Fibroblast of skin of abdomen (primary cell): ENCODE measurements at places on chromosomes 16 and 17.
A peak's percentile ranks its signal among the peaks of the same experiment; 100 is the strongest.

GRCh38 chr17:75183999-75184884, 1.5 kb upstream of the SUMO2 start:
- no peak for DNase-seq

GRCh38 chr17:38572669-38573365, 32.9 kb downstream of the SRCIN1 start:
- DNase-seq: no peak

DNA sequence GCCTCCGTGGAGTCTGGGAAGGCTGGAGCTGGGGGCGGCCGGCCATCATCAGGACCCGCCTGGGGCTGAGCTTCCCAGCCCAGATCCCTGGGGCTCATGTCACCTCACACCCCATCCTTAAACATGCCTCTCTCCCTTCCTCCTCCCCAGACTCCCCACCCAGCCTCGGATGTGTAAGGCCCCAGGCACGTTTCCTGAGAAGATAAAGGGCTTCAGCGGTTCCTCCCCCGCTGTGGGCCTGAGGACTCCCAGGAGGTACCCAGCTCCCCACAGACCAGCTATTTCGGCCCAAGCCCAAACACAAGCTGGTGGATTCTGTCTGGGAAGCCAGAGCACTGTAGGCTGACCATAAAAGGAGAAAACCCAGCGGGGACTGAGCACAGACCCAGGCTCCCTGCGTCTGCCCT, 49.2 kb downstream of the MYH11 start:
- DNase-seq: peak; percentile 23

DNA sequence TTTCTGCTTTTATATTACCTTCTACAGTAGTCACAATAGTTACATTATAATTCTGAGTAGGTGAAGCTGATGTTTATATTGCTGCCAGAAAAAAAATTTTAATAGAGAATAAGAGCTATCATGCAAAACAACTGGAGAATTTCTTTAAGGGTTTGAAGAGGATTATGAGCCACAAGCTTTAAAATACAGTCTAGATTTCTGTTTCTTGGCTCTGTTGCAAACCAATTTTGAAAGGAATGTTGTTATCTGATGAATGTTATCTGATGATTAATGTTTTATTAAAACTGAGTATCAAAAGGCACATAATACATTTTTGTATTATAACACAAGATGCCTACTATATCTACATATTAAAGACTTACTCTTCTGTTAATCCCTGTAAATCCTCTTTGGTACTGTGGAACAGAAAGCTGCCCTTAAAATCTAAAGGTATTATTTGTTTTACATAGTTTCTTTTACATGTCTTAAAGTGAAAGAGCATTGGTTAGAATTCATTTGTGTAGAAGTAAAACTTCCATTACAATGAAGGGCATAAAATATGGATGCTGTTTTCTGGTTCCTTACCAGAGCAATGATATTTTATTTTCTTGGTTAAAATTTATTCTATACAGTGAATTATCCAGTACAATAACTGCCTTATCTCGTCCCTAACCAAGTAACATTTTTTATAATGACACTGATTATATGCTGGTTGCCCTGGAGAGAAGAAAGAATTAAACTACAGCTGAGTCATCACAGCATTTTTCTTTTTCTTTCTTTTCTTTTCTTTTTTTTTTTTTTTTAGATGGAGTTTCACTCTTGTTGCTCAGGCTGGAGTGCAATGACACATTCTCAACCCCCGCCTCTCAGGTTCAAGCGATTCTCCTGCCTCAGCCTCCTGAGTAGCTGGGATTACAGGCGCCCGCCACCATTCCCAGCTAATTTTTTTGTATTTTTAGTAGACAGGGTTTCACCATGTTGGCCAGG, 205.7 kb downstream of the TANC2 start:
- peak; percentile 53 for DNase-seq

DNA sequence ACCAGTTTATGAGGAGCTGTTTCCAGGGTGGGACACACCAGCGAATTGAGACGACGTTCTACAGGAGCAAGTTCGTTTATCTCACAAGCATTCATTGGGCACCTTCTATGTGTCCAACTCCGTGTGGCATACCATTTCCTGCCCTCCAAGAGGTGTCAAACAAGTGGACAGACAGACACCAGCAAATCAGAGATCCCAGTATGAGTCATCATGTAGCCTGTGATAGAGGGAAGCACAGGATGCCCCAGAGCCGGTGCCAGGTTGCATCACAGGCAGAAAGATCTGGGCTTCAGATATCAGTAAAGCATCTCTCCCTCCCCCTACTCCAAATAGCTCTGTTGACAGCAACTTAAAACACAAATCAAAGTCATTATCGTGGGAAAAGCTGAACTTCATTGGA, 31.8 kb upstream of the MAF start:
- no peak for DNase-seq

DNA sequence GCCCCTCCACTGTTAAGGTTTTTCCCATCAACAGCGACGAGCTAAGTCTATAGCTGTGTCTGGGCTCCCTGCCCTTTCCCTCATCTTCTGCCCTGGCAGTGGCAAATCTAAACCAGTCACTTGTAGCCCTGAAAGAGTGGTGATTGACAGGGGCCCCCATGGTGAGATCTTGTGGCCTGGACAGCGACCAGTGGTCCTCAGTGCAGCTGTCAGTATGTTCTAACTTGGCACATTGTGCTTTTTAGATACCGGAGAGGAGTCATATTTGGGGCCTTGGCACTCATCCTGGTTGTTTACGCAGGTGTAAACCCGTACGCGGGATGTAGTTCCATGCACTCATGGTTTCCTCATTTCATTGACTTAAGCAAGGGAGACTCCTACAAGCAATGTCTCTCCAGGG, 57.5 kb upstream of the ARHGAP44 start:
- DNase-seq: no peak

DNA sequence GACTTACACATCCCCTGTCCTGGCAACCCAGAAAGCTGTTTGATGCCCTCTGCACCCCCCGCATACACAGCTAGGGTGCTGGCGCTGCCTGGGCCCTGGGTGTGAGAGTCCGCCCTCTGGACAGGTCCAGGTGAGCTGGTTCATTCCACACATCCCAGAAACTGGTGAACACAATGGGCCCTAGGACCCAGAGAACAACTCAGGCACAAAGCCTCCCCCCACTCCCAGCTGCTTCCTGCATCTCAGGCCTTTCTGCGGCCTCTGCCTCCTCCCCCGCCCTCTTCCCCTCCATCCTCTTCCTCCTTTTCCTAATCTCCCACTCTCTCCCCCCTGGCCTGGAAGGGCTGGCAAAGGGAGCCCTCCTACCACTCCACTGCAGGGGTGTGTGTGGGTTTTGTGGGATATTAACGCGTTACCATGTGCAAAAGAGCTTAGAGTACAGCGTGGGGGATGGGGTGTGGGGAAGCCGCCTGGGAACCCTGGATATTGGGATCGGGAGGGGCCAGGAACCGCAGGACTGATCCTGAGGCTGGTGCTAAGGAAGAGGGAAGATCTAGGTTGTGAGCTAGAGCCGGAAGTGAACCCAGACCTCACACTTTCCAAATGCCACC, 1.6 kb upstream of the PPP1R9B start:
- DNase-seq: peak; percentile 90

DNA sequence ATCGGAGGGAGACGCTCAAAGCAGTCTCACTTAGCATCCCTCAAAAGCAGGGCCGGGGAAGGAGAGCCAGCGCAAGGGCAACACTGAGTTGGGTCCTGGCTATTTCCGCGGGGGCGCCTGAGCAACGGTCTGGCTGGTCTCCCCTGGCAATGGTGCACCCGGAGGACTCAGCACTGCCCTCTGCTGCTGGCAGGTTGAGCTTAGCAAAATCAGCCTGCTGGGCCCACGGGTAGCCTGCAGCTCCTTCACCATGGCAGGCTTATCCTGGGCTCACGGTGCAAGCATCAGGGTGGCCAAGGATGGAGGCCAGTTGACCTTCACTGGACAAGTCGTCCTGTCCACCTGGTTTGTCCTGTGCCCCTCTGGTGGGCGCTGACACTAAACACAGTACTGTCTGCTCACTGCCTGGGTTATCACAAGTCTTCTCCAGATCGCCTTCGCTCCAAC, 14.4 kb upstream of the ALDH3A1 start:
- DNase-seq: peak; percentile 55

DNA sequence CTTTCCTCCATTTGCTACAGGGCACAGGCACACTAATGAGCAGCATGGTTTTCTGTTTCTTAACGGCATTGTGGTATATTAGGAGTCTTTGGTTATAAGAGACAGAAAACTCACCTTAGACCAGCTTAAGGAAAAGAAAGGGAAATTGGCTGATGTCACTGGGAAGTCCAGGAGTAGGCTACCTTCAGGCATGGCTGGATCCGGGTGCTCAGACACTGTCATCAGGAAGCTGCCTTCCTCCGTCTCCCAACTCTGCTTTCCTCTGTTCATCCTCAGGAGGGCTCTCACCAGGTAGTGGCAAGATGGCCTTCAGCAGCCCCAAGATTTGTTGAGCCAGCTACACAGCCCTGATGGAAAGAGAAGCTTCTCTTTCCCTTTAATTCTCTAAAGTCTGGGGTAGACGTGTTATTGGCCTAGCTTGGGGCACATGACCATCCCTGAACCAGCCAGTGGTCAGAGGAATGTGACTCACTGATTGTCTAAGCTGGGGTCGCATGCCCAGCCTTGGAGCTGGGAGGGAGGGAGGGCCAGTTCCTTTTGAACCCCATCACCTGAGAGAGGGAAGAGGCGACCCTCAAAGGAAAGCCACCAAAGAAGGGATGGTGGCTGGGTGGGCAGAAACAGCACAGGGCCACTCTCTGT, 117.4 kb downstream of the CLEC16A start:
- no peak for DNase-seq

- no peak for DNase-seq
Measured at GRCh38 chr16:4387781-4388180, 16.1 kb downstream of the VASN start.

DNA sequence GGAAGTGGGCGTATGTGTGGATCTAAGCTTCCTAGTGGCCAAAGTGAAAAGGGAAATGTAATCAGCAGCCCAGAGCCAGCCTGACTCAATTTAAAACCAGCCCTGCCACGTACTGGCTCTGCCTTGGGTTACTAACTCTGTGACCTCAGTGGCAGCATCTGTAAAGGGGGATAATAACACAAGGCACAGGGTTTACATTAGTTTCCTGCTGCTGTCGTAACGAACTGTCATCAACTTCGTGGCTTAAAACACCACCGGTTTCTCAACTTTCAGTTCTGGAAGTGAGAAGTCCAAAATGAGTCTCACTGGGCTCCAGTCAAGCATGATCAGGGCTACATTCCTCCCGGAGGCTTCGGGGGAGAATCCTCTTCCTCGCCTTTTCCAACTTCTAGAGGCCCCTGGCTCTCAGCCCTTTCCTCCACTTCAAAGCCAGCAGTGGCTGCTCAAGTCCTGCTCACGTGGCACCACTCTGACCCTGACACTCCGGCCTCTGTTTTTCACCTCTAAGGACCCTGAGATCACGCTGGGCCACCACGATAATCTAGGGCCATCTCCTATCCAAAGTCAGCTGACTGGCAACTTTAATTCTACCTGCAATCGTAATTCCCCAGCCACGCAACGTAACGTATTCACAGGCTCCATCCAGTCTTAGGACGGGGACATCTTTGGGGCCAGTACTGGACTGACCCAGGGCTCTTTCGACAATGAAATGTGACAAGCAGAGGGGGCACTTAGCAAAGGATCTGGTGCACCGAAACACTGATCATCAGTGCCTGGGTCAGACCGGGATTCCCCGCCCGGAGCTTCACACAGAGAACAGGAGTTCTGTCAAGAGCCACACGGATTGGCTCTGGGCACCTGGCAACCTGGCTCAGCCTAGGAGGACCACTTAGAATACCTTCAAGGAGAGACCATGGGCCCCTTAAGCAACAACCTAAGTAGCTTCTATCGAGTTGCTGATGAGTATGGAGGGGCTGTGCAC, 14.5 kb downstream of the TMC6 start:
- DNase-seq: no peak

- peak; percentile 46 for DNase-seq
Measured at GRCh38 chr17:76492989-76493501, 8.2 kb downstream of the RHBDF2 start.

GRCh38 chr17:29927546-29927945, 2.5 kb downstream of the SSH2 start:
- no peak for DNase-seq

GRCh38 chr16:56603589-56603988, 4.8 kb upstream of the MT2A start:
- no peak for DNase-seq

- DNase-seq: no peak
Measured at GRCh38 chr16:47881574-47881973, 274.2 kb downstream of the ABCC12 start.

DNA sequence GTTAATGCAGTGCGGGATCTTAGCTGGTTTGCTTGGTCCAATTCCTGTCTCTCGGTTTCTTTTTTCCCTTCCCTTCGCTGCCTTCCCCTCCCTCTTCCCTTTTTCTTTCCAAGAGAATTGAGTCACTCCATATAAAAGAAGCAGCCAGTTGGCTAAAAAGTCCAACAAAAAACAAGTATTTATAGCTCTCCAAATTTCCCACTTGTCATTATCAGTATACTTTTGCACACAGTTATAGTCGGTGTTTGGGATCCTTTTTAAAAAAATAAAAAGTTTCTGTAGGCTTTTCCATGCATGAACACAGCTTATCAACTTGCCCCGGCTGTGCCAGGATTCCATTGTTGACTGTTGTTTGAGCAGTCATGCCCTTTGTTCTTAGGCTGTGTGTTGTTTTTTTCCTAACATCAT, 24.9 kb downstream of the HMOX2 start:
- DNase-seq: no peak

- peak; percentile 74 for DNase-seq
Measured at GRCh38 chr16:68064791-68065365, 20.3 kb upstream of the NFATC3 start.

DNA sequence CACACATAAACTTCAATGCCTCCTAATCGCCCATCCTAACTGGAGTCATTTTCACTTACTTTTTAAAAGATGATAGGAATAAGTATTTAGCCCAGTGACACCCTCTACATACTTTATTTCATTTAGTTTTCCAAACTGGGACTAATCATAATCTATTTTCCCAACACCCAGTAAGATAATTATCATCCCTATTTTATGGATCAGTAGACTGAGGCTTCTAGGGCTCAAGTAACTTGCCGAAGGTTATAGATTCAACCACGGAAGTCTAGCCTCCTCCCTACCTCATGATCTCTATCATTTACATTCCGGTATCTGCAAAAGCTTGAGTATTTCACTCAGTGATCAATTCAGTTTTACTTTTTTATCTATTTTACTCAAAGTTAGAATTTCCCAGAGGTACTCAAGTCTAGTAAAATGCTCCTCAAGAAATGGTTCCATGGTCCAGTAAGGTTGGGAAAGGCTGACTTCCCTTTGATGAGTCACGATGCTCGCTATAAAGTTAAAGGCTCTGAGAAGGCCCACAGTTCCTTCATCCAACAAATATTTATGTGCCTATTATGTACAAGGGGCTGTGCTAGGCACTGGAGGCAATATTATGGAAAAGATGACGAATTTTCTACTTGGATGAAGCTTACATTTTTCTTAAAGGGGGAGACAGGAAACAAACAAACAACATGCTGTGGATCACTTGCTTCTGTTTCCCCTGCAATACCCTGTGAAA, 75.1 kb downstream of the TOX3 start:
- no peak for DNase-seq

GRCh38 chr16:31745900-31746299, 127.7 kb upstream of the ZNF267 start:
- DNase-seq: no peak

GRCh38 chr17:79803421-79803996, 6.6 kb upstream of the CBX8 start:
- DNase-seq: no peak
